Stomach (tissue), 19 donors: ENCODE measurements at places on chromosomes 5 and 9.

- peak; percentile 70 for DNase-seq
Observed at GRCh38 chr9:131776473-131776872, 36.6 kb upstream of the RAPGEF1 start.

GRCh38 chr9:130766927-130767307 lies 68.1 kb upstream of the ABL1 start:
- no peak for DNase-seq

DNA sequence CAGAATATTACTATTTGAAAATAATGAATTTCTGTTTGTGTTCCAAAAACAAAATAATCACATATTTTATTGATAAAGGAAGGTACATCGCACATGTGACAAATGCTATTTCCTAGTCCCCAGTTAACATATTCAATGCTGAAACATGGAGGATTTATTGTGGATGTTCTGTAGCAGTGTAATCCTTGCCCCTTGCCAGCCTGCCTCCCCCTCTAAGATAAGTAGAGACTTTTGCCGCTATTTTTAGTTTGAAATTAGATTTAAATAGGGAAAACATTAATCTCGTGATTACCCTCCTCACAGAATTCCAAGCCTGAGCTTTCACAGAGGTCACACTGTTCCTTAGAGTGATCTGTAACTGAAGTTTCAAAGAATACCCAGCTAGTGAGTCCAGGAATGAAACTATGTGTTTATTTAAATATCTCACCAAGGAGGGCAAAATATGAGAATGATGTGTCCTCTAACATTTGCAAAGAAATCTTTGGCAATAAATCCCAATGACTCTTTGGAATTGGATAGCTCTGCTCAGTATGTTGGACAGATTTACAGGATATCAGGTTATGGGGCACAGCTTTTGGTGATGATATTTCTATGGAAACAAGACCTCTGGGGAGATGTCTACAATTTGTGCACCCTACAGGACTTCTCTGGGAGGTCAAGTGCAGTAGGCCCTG lies 17.3 kb downstream of the CTXN3 start:
- DNase-seq: no peak

DNA sequence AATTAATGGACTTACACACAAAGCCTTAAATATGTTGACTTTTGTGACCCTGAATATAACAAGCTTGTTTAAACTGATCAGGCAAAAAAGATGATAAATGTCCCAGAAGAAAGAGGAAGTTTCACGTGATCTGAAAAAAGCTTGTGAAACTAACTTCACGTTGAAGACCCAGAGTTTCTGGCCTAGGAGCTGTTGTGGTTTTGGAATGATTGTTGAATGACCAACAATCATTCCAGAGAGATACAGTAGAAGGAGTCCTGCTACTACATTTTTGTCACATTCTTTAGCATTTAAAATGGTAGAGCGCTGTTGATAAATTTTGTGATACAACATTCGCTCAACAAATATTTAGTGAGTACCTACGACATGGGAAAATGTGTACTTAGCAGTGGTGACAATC lies 143.1 kb upstream of the FBN2 start:
- DNase-seq: no peak

- no peak for DNase-seq
Observed at GRCh38 chr5:143206196-143207053, 197.1 kb downstream of the NR3C1 start.

DNA sequence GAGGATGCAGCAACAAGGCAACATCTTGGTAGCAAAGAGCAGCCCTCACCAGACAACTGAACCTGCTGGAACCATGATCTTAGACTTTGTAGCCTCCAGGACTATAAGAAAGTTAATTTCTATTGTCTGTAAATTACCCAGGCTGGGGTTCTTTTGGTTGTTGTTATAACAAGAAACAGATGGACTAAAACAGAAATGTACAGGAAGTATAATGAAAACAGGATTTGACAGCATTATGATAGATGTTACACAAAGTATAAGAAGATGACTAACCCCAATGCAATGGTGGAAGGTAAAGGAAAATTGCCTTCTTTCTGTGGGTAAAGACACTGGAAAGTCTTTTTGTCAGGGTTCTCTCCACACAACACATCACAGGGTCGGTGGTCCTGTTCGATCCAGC lies 204.2 kb downstream of the SGCD start:
- no peak for DNase-seq

GRCh38 chr5:52896534-52897237 lies 92.5 kb upstream of the ITGA2 start:
- no peak for DNase-seq

- DNase-seq: no peak
Observed at GRCh38 chr5:130279386-130279785, 375.1 kb downstream of the CHSY3 start.

- DNase-seq: no peak
Observed at GRCh38 chr9:82934949-82935348, 128.0 kb downstream of the RASEF start.

- DNase-seq: no peak
Observed at GRCh38 chr5:126969548-126969947, 60.8 kb downstream of the MARCHF3 start.

GRCh38 chr9:113361304-113362018 lies 12.1 kb downstream of the BSPRY start:
- DNase-seq: no peak

DNA sequence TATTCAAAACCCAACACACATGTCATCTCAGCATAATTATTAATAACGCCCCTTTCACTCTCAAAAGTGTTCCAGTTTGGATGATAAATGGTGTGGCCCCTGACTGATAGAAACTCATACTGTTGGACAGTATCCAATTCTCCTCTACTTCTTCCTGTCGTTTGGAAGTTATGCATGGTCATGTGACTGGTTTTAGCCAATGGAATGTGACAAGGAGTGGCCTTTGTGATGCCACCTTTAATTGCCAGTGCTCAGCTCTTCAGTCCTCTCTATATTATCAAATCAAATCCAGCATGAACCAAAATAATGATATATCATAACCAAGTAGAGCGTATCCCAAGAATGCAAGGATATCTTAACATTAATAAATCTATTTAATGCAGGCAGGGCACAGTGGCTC lies 117.8 kb upstream of the SPIN1 start:
- no peak for DNase-seq

- DNase-seq: peak; percentile 36
Observed at GRCh38 chr9:36486933-36487481, 85.7 kb upstream of the MELK start.

DNA sequence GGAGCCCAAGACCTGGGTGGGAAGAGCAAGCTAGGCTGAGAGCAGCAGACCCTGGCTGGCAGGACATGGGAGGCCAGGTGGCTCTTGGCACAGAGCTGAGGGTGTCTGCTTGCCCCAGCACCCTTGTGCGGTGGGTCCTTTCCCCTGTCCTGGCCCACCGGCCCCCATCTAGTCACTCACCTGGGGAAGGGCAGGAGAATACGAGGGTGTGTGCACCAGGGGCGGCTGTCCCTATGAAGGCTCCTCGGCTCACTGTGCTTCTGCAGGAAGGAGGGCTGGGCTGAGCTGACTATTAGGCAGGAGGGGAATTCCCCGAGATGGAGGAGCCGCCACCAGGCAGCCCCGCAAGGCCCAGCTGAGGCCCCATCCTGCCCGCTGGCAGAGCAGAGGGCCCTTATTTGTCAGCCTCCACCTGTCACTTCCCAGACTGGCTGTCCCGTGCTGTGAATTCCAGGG lies 6.1 kb upstream of the TNIP1 start:
- DNase-seq: peak; percentile 62

- no peak for DNase-seq
Observed at GRCh38 chr5:96112123-96112670, 150.5 kb upstream of the ELL2 start.

DNA sequence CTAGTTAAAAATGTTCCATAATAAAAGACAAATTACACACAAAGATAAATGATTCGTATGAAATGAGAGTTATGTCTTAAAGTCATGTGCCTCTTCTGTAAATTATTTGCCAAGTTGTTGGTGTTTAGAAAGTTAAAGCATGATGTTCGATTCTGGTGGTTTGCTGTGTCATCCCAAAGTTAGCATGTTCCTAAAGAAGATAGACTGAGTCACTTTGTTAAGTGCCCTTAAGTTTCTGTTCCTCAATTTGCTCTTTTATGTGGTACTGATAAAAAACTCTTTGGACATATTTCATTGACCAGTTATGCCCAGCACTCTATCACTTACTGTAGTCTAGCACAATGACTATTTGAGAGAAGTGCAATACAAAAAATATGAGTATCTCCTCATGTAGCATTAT lies 366.9 kb upstream of the ZNF608 start:
- DNase-seq: no peak

DNA sequence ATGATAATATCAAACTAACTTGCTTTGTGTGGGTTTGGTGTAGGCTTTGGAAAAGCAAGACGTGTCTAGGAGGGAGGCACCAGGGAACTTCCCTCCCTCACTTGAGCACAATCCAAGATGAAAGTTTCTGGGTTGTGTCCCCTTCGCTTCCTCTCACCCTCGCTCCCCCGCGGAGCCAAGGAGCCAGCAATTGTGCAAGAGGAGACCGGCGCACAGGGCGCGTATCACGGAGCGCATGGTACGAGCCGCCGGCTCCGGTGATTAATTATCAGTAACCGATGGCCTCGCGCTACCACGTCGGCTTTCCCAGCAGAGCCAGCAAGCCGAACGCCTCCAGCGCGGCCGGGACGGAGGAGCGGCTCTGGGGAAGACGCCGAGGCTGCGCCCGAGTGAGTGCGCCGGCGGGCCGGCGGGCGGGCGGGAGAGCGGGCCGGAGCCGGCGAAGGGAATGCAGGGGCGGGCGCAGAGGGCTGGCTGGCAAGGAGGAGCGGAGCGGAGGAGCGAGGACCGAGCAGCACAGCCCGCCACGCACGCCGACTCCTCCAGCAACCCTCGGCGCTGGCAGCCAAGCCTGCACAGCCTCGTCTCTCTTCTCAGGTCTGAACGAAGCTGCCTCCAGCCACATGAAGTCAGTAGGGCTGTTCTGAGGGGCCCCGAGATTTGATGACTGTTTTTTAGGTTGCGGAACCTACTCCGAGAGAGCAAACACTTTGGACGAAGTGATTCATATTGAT lies 143.6 kb downstream of the BNC2 start:
- DNase-seq: peak; percentile 88

DNA sequence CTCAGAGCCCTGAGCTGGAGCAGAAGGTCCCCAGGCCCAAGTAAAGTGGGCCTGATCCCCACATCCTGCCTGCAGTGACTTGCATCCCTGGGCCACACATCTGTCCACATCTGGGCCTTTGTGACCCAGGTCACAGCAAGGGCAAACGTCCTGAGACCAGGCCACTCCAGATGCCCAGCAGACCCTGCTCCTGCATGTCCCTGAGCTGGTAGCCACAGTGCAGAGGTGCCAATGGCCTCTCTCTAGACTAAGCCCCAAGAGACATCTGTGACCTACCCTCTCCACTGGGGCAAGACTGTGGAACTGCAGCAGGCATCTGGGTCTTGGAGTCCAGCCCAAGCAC lies 2.5 kb downstream of the FLT4 start:
- no peak for DNase-seq

DNA sequence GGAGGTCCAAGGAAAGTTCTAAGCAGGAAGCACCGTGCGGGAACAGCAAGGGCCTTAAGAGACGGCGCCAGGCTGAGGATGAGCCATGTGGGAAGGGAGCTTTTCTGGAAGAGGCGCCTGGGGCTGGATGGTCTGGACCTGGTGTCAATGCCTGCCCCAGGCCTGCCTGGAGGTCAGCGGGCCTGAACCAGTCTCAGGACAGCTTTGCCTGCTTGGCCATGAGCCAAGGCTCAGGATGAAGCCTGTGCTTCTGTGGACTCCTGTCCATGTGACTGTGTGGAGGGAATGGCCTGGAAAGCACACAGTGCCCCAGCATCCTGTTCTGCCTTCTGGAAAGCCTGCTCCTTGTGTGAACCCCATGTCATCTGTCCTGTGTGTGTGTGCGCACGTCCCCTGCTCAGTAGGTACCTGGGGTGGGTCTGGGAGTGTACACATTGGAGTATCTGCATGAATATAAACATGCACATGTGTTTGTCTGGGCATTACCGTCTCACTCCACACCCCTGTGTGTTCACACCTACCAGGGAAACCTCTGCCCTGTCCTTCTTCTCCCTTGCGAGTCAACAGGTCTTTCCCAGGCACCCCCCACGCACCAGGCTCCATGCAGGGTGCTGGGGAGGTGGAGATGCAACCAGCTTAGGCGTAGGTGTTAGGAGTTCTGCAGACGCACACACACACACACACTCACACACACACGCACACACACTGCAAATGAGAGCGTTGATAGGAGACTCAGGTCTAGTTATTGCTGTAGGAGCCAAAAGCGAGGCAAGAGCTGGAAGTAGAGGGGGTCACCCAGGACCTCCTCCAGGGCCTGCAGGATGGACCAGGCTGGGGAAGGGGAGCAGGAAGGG lies 24.8 kb downstream of the DAB2IP start:
- DNase-seq: peak; percentile 60

DNA sequence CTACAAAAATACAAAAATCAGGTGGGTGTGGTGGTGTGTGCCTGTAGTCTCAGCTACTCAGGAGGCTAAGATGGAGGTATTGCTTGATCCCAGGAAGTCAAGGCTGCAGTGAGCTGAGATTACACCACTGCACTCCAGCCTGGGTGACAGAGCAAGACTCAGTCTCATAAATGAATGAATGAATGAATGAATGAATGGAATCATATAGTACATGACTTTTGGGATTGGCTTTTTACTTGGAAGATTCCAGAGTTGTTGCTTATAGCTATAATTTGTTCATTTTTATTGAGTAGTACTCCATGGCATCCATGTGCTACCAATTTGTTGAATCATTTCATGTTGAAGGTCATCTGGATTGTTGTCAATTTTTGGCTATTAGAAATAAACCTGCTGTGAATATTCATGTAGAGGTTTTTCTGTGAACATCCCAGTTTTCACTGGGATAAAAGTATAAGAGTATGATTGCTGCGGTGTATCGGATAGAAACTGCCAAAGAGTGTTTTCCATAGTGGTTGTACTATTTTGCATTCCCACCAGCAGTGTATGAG lies 19.9 kb downstream of the ERBIN start:
- no peak for DNase-seq

- peak; percentile 82 for DNase-seq
Observed at GRCh38 chr5:173764332-173765028, 123.7 kb upstream of the CPEB4 start.

DNA sequence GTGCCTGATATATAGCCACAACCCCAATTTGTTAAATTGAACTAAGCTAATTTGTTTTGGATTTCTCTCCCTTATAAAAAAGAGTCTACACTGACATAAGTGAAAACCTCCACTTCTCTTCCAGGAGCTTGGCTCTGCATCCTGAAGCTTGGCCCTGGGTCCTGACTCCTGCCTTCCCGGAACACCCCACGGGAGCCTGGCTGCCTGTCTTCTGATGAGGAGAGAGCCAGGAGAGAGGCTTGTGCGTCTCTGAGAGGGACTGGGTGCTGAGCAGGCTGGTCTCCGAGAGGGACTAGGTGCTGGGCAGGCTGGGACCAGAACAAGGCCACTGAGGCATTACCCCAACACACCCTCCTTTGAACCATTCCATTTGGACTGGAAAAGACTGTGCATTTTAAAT lies 6.5 kb upstream of the PTGES start:
- no peak for DNase-seq
